ENCODE measurements at places on chromosomes 12 and 14.

DNA sequence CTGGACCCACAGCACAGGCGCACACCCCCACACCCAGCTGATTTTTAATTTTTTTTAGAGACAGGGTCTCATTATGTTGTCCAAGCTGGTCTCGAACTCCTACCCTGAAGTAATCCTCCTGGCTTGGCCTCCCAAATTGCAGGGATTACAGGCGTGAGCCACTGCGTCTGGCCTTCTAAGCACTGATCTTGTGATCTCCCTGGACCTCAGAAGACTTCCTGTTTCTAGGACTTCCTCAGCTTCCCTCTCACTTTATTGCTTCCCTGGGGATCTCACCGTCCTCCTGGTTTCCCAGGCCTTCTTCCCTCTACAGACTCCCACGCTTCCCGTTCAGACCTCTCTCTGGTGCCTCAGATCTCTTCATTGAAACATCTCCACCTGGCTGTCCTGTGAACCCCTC, 13.8 kb downstream of the ZNF839 start:
- DNase-seq: no peak

DNA sequence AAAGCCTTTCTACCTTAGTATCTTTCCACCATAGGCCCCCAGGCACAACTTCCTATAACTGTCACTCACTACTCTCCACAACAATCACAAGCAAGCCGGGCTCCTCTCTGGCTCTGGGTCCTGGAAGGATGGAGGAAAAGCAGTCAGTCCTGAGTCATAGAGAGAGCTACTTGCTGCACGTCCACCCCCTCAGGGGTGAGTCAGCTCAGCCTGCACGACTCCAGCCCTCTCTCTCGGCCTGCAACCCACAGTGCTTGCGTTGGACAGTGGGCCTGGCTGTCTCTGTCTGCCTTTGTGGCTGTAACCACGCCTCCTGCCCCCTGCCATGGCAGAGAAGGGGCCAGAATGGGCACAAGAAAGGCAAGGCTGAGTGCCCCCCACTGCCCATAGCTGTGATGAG, 154.1 kb upstream of the FKBP4 start:
- DNase-seq: peak; percentile 96

DNA sequence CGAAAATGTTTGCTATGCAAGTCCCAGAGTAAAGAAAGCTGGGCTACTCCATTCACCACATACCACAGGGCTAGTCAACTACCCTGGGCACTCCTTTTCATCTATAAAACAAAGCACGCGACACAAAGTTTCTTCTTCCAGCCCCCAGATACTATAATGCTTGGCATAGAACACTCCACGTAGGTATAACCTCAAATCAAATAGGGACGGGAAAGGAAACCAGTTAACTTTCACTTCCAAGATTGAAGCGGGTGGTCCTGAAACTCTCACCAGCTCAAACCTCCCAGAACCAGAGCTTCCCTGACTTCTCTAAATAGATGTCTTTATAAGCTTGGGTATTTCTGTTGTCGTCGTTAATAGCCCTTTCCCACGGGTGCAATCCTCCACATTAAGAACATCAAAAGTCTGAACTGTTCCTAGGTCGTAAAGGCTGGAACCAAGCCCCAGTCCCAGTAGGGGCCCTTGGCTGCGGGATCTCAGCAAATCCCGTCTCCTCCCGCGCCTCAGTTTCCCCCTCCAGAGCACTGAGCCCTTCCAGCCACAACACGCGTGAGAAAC, 647 bp downstream of the LGMN start:
- peak; percentile 14 for DNase-seq

DNA sequence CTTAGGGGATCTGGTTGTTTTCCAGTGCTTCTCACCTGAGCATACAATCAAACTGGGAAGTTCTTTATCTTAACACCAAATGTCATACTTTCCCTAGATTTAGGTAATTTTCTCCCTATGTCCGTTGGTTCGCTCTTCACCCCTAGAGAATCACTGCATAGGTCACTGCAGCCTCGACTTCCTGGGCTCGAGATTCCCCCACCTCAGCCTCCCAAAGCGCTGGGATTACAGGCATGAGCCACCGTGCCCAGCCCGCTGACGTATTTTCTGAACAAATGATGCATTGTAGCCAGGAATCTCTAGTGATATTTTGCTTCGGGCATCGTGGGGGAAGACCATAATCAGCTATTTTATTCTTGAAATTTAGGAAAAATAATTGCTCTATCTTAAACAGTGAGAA, 1.1 kb upstream of the RPL41 start:
- DNase-seq: no peak

DNA sequence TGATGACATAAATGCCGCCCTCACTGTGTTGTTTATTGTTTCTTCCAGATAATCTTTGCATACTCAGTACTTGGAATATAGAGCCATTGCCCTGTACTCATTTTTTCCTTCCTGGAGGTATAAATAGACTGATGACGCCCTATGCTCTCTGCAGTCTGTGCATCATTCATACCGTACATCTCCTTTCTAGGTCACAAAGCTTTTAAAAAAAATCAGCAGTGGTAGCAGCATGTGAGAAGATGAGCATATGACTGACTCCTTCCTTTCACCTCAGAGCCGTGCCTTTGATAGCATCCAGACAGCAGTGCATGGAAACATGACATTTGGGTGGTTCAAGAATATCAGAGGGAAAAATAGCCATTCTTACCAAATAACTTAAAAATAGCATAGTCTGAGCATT, 77.3 kb downstream of the PDE3A start:
- no peak for DNase-seq

DNA sequence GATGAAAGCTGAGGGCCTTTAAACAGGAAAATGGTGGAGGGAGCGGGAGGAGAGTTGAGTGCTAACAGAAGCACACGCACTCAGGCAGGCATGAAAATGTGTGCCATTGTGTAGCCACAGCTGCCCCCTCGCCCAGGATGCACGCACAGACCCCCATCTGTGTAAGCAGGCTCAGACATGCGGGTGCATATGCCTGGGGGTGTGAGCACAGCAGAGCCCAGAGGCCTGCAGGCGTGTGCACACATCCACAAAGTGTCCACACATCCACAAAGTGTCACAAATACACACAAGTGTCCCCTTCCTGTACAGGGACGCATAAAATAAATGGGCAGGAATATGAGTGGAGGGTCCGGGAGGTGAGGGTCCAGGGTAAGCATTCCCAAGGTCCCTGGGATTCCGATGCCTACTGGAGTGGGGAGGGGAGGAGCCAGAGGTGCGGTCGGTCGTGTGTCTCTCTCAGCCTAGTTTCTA, 805 bp upstream of the KRT7 start:
- DNase-seq: no peak

- DNase-seq: no peak
Measured at GRCh38 chr12:81330480-81330879, 252.6 kb downstream of the ACSS3 start.

DNA sequence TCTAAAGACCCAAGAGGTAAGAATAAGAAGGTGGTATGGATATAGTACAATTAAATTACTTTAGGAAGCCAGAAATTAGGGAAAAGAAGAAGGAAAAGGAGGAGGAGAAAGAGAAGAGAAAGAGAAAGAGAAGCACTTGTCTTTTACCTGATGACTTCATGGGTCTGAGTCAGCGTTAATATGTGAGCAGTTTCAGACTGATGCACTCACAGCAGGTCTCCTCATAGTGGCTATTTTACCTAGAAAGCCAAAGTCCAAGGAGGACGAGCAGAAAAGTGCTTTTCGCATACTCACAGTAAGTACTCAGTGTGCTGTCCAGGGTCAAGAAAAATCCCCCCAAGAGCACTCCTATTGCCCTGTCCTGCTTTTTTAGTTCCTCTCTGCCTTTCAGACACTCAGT, 222.1 kb downstream of the C12orf42 start:
- DNase-seq: no peak

DNA sequence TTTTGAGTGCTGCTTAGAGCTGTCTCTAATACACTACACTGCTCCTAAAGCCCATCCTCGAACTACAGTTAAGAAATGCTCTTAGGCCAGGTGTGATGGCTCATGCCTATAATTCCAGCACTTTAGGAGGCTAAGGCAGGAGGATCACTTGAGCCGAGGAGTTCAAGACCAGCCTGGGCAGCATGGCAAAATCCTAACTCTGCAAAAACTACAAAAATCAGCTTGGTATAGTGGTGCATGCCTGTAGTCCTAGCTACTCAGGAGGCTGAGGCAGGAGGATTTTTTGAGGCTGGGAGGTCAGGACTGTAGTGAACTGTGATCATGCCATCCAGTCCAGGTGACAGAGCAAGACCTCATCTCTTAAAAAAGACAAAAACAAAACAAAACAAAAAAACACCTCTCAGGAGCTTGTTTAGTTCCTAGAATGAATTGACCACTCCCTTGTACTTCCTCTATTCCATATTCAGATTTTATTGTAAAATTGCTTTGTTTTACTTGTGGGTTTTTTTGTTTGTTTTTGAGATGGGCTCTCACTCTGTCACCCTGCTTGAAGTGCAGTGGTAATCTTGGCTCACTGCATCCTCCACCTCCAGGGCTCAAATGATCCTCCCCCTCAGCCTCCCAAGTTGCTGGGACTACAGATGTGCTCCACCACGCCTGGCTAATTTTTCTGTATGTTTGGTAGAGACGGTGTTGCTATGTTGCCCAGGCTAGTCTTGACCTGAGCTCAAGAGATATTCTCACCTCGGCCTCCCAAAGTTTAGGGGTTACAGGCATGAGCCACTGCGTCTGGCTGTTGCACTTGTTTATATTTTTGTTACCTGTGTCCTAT, 13.6 kb downstream of the MDM2 start:
- DNase-seq: no peak

DNA sequence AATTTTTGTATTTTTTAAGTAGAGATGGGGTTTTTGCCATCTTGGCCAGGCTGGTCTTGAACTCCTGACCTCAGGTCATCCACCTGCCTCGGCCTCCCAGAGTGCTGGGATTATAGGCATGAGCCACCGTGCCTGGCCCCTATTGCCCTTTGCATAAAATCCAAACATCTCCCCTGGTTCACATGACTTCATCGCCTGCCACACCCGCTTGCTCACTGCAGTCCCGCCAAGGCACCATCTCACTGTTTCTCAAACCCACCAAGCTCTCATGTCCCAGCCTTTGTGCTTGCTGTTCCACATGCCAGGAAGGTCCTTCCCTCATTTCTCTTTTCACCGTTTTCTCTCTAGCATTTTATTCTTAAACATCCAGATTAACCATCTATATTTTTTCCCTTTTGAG, 9.7 kb downstream of the RHOF start:
- DNase-seq: no peak

DNA sequence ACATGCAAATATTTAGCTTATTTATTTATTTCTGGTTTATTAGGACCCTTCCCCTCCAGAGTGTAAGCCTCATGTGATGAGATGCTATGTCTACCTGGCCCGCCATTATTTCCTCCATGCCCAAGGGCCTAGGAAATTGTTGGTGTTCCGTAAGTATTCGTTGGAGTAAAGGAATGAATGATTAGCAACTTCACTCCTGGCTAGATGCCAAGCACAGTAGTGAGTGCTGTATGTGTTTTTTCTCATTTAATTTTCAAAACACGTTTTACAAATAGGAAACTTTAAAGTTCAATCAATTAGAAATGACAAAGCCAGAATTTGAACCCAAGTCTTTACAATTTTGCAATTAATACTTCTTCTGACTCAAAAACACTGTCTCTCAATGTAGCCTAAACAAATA, 253.8 kb downstream of the BCAT1 start:
- DNase-seq: no peak

- DNase-seq: peak; percentile 81
Measured at GRCh38 chr14:88904864-88905263, 80.4 kb downstream of the TTC8 start.

DNA sequence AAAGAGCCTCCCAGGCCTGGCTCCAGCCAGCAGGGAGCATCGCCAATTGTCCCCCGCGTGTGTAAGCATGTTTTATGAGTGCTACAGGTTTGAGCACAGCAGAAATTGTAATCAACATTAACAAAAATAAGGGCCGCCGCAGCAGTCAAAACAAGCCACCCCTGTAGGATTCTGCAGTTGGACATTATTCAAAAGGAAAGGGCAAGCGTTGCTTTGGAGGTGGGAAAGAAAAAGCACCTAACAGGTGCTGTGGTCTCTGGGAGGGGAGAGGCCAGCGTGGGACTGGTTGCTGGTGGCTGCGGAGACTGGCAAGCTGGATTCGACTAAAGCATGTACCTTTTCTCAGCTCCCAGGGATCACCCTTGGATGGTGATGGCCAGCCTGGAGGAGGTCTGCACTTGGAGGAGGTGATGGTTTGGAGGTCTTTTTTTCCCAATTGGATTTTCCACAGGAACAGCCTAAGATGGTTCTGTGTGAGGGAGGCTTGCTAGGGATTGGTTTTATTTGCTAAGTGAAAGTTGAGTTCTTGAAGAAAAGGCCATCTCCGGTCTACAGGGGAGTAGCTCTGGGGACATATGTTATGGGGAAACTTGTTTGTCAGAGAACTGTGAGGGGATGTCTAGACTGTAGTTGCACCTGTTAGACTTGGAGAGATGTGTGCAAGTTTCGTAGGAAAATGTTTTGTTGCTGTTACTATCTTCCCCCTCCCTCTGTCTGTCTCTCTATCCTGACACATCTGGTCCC, 2.0 kb downstream of the DYRK2 start:
- DNase-seq: no peak

Data from fibroblast of upper back skin (primary cell).